Activated T-helper 2 cell treated with anti-CD3 and anti-CD28 coated beads, Interferon-gamma antibody, Interleukin-2, Interleukin-4, amounts not matched to agents 10 μg/mL and 5 μg/mL and 100 μg/mL, durations not matched to agents 14 hours and 24 hours and 36 hours (primary cell): ENCODE measurements at places on chromosomes 6 and 20. TPM values are rescaled to one million over a fixed set of nuclear protein-coding genes. Genes with fewer than 3 reads are reported as not detected.

DNA sequence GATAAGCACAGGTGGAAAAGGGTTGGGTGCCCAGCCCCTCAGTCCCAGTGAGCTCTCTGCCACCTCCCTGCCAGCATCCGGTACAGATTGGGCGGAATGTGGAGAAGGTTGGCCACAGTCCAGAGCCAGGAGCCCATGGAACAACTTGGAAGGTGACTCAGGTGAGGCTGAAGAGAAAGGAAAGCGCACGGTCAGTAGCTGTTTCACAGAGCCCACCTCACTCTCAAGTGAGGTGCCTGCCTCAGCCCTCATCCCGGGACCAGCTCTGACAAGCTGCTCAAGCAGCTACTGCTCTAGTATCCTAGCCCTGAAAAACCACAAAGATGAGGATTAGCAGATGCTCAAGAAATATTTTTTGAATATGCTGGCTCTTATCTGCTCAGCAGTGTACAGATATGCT lies 1.1 kb upstream of the MMP24OS start:
- DNase-seq, result no peak

DNA sequence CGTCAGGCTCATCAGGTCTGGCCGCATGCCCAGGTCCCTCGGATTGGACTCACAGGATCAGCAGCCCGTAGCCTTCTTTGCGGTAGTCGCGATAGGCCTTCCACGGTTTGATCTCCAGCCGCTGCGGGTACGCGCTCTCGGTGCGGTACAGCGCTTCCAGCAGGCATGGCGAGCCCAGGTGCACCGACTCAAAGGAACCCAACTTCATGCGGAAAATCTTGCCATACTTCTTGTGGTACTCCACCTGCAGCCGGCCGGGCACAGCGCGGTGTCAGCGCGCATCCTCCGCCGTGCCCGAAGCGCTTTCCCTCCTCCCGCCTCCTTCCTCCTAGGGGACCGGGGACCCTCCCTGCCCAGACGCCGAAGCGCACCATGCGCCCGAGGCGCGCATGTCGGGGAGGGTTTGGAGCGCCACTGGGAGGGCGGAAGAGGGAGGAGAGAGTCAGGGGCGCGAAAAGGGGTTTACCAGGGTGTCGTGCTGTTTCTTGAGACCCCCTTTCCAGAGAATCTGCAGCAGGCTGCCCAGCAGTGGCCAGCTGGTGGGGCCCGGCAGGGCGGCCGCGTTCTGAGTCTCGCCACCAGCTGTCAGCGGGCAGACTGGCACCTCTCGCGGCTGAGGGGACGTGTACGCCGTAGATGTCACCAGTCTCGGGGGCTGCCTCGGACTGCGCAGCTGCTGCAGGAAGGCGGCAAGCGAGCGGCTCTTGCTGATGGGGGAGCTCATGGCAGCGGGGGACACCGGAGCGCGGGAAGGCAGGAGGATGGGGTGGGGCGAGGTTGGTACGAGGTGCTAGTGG lies 732 bp downstream of the CYP24A1 start:
- DNase-seq, result no peak

- no peak for DNase-seq
These were observed 31.8 kb downstream of the RNASET2 start for GRCh38 chr6:166924531-166924930.

DNA sequence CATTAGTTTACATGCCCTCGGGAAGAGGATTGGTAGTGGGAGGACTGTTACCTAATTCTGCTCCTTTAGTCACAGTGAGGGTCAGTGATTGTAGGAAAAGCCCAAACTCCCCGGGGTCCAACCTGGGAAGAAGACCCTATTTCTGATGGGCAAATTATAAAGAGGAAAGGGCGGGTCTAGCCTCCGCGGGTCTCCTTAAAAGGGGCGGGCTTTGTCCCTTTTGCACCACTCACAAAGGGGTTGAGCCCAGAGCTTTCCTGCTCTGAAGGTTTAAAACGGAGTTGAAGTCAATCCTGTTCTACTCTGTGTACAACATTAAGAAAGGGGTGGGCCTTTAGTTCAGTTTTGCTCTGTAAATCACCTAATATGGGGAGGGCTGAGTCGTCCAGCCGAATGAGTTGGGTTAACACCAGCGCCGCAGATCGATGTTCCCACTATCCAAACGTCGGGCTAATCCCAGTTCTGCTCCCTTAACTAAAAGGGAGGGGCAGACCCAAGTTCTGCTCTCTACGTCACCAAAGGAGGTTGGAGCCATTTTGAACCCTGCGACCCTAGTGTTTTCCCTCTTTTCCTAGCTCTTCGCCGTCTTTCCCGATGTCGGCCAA lies 920 bp upstream of the RNF5 start:
- DNase-seq, result no peak

GRCh38 chr6:38131527-38131965 lies 312.0 kb downstream of the ZFAND3 start:
- DNase-seq, result no peak

DNA sequence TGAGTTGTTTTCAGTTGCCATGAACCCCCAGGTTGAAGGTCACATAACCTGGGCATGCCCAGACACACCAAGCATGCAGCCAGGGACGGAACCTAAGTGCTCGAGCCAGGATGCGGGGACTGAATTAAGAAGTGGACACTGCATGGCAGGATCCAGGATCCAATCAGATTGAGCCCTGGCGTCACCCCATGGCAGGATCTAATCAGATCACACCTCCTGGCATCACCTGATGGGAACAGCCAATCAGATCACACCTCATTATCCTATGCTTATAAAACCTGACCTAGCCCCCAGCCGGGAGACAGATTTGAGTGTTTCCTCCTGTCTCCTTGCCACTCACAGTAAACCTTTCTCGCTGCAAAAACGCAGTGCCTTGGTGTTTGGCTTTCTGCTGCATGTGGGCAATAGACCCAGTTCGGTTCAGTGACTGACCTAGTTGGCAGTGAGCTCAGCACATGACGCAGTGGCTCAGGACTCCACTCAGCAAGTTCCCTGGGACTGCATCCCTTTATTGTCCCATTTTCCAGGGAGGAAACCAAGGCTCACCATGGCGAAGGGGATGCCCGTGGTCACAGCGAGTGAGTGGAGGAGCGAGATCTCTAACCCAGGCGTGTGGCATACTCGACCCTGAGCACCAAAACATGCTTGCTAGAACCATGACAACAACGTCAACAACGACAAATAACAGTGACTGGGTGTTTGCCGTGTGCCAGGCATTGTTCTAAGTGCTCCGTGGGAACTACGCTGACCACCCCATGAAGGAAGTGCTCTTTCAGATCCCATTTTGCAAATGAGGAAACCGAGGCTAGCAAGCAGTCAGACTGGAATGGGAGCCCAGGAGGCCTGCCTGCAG lies 66.3 kb downstream of the RBM38 start:
- DNase-seq, result no peak

DNA sequence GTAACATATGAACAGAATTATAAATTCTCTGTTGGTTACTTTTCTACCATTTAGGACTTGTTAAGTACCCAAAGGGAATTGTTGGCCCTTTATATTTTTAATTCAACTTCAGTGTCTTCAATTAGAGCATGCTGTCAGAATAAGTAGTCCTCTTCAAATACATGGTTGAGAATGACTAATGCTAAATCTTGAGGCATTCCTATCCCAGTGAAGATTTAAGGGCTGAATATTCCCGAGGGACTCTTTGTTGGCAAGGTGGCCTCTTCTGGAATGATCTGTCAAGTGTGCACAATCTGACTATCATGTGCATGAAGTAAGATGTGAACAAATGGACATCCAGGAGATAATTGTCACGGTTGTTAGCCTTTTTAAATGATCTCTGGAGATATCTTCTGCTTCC lies 421.7 kb downstream of the BMP2 start:
- DNase-seq, result no peak

DNA sequence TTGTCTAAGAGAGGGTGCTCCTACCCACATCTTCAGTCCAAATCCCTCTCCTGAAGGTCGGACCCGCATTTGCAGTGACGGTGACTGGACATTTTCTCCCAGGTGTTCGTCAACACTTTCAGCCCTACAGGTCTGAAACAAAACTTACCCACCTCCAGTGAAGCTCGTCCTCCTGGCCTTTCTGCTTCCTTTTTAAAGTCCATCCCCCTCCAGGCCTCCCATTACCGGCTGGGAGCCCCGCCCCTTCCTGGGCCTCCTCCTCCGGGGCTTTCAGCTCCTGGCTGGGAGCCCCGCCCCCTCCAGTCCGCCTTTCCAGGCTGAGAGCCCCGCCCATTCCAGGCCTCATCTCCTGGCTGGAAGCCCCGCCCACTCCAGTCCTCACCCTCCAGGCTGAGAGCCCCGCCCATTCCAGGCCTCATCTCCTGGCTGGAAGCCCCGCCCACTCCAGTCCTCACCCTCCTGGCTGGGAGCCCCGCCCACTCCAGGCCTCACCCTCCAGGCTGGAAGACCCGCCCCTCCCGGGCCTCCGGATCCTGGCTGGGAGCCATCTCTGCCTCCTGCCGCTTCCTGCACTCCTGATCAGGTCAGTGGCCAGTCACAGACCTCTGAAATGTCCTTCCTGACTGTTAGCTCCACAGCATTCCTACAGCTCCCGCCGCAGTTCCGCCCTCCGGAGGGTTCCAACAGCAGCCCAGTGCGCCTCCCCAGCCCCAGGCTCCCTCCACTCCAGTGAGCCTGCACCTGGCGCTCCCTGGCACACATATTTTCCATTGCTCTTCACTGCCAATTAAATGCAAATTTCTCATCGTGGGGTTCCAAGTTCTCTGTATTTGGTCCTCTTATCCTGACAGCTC lies 98.5 kb downstream of the LY86 start:
- DNase-seq, result peak; percentile 16

GRCh38 chr20:51610111-51610510 lies 67.6 kb upstream of the NFATC2 start:
- DNase-seq, result no peak

C6orf132 gene
- 0.09 and 0.23 TPM in 2 replicates for total RNA-seq

ESR1 gene
- total RNA-seq, result not detected in 2 replicates

PHACTR3 gene
- not detected in 2 replicates for total RNA-seq

ANGPT4 gene
- not detected in 2 replicates for total RNA-seq
